ENCODE measurements at places on chromosomes 1 and 21.
A peak's percentile ranks its signal among the peaks of the same experiment; 100 is the strongest.

DNA sequence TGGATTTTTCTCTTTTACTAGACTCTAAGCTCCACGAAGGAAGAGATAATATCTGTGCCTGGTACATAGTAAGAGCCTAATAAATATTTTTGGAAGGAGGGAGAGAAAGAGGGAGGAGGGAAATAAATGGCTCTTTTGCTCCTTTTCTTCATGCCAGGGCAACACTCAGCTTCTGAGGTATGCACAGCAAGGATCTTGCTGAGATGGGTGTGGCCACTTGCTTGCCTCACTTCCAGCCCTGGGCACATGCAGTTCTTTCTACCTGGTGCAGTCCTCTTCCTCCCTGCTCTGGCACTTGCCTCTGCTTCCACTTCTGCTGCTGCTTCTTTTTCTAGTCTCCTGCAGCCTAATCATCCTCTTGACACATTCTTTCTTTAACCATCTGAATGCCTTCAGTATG lies 148.1 kb downstream of the FGGY start:
- DNase-seq, result no peak

DNA sequence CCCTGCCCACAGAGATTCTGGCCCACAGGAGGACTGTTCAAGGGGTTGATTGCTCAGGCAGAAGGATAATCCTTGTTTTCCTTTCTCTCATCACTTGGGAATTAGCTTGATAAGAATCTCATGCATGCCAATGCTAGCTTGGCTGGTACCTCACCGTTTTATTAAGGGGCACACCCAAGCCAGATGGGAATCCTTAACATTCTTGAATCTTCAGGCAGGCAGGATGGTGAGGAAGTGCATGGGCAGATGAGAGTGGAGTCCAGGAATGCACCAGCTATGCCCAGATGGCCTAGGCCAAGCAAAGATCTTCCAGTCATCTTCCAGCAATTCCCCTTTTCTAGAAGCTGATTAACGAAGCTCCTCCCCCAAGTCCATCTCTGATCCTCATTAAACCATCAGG lies 4.1 kb upstream of the LCE7A start:
- DNase-seq, result no peak

DNA sequence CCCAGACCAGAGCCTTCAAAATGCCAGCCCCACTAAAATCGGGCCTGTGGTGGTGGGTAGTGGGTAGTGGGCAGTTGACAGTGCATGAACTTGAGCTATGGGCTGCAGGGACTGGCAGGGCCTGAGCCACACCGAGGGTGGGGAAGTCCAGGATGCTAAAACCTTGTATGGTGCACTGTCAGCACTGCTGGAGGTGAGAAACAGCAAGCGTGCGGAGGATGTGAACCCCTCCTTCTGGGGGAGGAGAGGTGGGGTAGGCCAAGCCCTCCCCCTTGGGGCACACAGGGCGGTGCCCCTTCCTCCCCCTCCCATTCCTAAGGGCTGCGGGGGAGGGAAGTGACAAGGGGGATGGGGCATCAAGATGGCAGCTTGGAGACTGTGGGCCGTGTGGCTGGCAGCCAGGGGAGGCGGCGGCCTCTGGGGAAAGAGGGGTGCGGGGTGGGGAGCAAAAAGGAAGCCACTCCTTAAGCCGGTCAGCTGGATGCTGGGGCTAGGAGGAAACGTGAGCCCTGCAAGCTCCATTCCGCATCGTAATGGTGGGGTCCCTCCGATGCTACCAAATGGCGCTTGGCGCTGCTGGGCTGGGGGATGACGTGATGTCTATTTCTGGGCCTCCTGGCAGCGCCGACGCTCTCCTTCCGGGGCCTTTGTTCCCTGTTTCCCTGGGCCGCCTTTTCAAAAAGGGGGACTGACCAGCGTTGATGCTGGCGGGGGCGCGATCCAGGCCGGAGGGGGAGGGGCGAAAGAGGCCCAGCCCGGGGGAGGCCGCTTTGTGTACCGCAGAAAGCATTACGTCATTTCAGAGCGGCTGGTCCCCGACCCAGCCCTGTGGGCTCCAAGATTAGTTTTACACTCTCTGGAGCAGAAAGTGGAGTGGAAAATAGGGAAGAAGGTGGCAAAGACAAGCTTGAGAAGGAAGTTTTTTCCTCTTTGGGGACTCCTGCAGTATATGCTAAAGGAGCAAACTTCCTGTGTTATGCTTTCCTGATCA lies 809 bp downstream of the SYT11 start:
- peak; percentile 94 for DNase-seq

- DNase-seq, result no peak
Observed at GRCh38 chr1:23869051-23869450, 961 bp upstream of the FUCA1 start.

DNA sequence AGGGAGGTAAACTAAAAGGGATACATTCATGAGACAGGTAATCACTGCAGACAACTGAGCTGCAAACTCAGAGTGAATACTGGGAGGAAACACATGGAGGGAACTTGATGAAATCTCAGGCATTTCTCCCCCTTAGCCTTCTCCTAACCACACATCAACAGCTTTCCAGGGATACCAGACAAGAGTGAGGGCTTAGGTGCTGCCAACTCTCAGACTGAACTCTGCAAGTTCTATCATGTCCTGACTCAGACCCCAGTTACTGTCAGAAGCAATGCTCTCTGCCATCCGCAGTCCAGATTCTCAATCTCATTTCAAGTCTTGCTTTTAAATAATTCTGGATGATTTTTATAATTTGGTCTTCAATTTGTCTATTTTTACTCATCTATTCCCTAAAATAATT lies 267.3 kb downstream of the LTN1 start:
- no peak for DNase-seq

DNA sequence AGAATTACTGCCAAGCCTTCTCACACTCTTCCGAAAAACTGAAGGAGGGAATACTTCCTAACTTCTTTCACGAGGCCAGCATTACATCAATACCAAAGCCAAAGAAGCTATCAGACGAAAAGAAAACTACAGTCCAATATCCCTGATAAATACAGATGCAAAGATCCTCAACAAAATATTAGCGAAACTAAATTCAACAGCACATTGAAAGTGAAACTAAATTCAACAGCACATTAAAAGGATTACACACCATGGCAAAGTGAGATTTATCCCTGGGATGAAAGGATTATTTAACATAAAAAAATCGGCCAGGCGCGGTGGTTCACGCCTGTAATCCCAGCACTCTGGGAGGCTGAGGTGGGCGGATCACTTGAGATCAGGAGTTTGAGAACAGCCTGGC lies 176.8 kb downstream of the FAF1 start:
- DNase-seq, result peak; percentile 18

- peak; percentile 75 for DNase-seq
Observed at GRCh38 chr21:38839328-38840286, 33.9 kb downstream of the ETS2 start.

GRCh38 chr1:153742411-153743142 lies 14.7 kb downstream of the INTS3 start:
- peak; percentile 82 for DNase-seq

GRCh38 chr1:70671006-70671405 lies 259.9 kb downstream of the CTH start:
- DNase-seq, result no peak

DNA sequence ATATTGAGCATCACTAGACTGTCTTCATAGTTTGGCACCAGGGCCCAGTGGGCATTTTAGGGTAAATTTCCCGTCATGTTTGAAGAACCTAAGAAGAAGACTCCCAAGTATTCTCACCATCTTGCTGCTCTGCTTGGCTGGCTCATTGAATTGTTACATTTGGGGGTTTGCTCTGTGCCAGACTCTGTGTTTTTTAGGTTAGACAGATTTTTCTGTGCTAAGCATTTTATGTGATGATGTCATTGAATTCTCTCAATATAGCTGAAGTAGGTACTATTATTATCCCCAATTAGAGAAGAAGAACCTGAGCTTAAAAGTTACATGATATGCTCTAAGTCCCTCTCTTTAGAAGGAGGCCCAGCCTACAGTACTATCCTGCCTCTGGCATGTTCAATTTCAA lies 28.0 kb upstream of the DNASE2B start:
- no peak for DNase-seq

DNA sequence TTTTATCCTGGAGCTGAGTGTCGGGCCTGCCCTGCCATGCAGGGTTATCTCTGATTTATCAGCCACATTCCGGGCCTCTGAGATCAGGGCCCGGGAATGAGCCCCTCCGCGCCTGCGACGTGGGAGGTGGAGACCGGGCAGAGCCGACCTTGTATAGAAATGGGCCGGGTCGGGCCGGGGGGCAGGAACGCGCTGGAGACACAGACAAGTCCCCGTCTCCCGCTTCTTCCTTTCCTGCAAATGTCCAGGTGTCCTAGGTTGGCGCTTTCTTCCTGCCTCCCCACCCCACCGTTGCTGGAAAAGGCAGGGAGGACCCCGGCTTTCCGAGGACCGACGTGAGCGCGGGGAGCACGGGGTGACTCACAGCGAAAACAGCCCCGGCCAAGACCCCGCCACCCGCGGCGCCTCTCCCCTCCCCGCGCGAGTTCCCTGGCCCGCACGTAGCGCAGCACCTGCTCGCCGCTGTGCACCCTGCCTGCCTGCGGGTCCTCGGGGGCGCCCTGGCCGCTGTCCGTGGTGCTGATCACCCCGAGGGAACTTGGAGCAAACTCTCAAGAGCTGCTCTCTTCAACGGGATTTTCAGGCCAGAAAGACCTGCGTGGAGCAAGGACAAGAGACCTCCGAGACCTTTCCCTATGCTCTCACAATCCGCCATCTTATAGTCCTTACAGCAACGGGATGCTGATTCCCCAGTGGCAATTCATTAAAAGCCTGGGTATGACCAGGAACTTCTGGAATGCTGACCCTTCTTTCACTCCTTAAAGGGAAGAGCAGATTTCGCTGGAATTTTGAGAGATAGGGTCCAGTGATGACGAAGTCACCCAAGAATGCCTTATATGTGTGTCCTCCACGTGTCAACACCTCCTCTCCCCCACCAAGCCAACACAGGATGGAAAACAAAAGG lies 475 bp upstream of the NPPB start:
- peak; percentile 77 for DNase-seq

GRCh38 chr21:43987509-43987908 lies 24.6 kb upstream of the TRAPPC10 start:
- no peak for DNase-seq

DNA sequence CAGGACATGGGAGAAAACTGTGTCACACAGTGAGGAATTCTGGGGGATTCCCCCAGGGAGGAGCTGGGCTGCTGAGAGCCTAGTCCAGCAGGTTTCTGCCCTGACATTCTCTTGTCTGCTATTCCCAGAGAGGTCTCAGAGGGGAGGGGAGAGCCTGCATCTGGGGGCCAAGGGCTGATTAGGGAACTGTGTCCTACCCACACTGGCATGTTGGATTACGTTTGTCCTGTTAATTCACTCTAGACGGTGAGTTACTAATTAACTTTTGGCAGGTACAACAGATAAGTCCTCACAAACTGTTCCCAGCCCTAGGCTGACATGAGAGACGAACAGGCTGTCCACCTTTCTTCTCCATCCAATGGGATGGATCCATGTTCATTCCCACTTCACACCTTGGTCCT lies 2.6 kb upstream of the SH3BGRL3 start:
- no peak for DNase-seq

DNA sequence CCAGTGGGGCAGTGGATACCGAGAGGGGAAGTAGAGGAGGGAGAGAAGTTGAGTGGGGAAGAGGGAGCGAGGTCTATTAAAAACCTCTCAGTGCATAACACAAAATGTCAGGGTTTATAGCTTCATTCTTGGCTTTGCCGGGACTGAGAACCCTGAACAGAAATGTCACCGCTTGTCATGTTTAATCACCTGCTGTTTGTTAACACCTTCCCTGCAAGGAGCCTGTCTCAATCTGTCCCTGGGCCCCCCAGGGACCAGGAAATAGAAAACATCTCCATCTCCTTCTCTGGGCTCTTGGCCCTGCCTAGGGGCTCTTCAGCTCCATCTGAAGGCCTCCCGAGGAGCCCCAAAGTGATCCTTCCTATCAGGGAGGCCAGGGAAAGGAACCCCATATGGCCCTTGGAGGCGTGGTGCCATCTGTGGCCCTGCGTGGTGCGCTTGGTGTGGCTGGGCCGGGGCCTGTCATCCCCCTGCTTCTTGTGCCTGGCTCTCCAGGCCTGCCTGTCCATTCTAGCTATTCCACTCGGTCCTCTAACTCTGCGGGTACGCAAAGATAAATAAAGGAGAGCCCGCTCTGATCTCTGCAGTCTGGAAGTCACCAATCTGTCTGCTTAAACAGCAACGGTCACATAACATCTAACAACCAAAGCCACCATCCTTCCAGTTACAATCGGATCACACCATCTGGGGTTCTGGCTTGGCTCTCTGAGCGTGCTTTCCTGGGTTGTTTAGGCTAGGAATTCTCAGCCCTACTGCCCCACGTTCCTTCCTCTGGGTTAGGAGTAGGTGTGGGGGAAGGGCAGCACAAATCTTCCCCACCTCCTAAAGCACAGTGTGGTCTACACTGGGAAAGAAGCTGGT lies 113.8 kb downstream of the CASZ1 start:
- no peak for DNase-seq

DNA sequence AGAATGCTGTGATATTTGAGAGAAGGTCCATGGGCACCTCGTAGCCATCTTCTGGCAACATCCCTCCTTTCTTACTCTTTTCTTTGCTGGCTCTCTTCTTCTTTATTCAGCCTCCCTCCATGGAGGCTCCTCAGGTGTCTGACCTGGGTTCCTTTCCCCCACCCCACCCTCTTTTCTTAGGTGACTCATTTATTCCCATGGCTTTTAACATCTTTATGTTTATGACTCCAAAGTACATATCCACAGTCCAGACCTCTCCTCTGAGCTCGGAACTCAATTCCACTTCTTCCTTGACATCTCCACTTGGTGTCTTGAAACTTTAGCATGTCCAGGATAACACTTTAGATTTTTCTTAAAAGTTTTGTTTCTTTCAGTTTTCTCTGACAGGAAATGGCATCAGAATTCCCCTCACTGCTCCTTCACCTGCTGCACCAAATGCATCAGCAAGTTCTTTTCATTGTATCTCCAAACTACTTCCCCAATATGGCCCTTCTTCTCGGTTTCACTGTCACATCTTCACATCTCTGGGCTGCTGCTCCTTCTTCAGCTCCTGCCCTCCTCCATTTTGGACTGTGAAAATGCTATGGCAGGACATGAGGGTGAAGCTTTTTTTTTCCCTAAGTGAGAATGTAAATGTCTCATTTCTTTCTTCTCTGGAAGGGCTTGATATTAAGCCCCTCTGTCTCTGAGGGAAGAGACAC lies 95.9 kb downstream of the GIPC2 start:
- DNase-seq, result no peak

DNA sequence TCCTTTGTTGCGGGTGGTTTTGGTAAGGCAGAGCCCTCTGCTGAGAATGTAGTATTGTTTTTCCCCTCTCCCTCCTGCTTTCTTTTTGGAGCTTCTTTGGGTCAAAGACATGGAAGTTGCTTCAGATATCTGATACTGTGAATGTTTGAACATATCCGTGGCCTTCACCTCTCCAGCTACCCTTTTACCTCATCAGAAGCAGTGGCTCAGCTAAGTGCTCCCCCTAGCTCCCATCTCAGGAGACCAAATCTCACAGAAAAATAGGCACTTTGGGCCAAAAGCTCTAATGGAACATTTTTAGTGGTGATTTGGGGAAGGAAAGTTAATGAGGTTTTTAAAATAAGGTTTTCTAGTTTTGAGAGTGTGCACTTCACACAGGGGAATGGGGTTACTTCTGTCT lies 6.3 kb downstream of the TMEM200B start:
- DNase-seq, result no peak

GRCh38 chr1:245336149-245336983 lies 181.6 kb downstream of the KIF26B start:
- DNase-seq, result no peak

- DNase-seq, result peak; percentile 69
Observed at GRCh38 chr1:199040076-199040905, 401.5 kb downstream of the PTPRC start.

- DNase-seq, result no peak
Observed at GRCh38 chr1:217721692-217722091, 90.5 kb downstream of the SPATA17 start.
